ENCODE measurements at places on chromosomes 1 and 21. TPM values are rescaled to one million over a fixed set of nuclear protein-coding genes. Genes with fewer than 3 reads are reported as not detected.

Gene GPR161
- 8.9 TPM for total RNA-seq

Gene TSACC
- 2.1 TPM for total RNA-seq

Gene SDC3
- 8.9 TPM for total RNA-seq

Gene OR2T35
- total RNA-seq, result not detected

Gene AVPR1B
- 0.52 TPM for total RNA-seq

Gene F5
- total RNA-seq, result 1.0 TPM

Gene C1QB
- 18.3 TPM for total RNA-seq
